Pulmonary artery endothelial cell (primary cell): ENCODE measurements at places on chromosomes 6 and 20.

DNA sequence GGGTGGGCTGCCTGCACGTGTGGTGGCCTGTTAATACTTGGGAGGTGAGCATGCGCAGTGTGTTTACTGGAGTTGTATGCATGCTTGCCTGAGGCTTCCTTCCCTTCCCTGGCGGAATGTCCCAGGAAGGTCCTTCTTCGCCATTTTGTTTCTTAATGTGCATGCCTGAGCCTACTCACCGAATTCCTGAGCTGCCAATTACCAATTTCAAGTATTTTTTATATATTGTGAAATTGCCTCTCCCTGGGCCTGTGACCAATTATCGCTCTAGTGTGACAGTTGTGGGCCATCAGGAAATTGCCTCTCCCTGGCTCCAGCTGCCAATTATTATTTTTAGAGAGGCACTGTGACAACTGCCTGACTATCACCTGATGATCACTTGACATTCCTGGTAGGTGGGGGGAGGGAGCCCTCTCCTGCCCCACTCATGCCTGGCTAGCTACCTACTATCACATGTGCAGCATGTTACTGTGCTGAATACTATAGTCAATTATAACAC, 70.0 kb downstream of the FAM50B start:
- no peak for DNase-seq

GRCh38 chr20:18886756-18887155, 73.2 kb downstream of the SCP2D1 start:
- no peak for DNase-seq

DNA sequence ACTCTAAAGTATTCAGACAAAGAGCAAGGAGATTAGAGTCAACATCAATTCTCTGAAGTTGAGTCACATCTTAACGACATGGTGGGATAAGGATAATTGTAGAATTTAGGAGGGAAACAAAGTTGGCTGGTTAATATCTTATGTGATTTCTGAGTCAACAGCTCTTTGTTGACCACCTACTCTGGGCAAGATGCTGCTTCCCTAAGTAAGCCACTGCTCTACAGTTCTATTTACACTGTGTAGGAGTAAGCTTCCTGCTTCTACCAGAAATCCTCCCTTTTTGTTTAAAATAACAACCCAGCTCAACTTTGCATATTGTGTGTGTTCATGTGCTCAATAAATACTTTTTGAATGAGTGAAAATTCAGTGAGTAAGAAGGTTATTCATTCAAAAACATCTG, 3.1 kb downstream of the HS3ST5 start:
- DNase-seq = no peak

DNA sequence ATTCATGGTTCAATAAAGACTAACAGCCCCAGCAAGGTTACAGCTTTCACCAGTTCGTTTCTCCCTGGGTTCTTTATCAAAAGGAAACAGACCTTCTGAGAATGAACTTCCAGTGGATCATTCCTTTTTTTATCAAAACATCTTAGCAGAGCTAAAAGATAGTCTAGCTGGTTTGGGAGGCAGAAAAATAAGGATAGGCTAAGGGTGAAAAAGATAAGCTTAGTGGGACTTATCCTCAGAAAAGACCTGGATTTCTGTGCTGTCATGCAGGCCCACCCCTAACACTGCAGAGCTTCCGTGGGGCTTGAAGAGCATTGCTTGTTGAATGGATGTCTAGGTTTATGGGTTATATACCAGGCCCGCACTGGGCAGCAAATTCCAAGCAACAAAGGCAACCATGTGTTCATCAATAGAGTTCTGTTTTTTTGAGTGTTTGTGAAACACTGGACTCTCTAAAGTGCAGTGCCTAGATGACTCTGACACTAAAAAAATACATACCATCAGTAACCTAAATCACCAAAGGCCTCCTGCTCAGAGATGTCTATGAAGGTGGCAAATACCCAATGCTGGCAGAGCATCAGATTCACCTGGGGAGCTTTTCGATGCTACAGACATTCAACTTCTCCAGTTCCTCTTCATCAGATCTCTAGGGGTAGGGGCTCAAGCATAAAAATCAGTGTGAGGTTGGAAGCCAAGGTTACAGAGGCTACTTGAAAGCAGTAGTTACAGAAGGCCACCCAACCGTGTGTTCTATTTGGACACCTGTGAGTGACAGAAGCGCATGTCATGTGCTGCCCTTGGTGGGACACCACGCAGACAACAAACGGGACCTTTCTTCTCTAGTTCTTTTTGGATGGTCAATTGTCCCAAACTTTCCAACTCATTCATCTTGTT, 53.0 kb downstream of the TNFAIP3 start:
- DNase-seq = peak; percentile 24

DNA sequence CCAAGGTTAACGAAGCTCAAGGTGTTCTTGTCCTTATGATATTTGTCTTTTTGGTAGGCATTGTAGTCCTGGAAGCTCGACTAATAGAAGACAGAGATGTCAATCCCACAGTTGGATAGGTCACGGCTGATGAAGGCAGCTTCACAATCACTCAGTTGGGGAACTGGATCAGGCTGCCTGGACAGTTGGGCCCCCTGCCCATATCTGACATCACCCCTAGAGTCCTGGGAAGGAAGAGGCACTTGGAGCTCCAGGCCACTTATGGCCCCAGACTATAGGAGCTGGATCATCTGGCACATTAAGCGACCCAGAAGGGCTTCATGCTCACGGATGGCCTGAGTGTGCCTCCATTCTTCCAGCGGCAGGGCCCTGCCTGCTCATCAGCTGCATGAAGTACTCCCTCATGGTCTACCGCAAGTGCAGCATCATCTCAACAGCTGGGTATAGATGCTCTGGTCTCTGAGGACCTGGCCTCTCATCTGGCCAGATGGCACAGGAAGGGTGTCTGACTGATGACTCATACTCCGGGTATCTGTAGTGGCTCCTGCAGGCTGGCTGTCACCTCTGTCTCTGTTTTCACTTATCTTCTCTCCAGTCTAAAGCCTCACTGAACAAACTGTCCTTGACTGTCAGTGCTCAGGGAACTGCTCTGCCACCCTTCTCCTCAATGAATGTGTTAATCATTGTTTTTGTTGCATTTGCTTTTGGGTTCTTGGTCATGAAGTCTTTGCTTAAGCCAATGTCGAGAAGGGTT, 29.2 kb upstream of the SSR1 start:
- DNase-seq = no peak

- DNase-seq = no peak
Observed at GRCh38 chr6:1739680-1740079, 130.0 kb downstream of the FOXC1 start.

- DNase-seq = no peak
Observed at GRCh38 chr20:25041813-25042530, 16.0 kb downstream of the ACSS1 start.

- DNase-seq = no peak
Observed at GRCh38 chr6:23522792-23523547, 603.0 kb upstream of the NRSN1 start.

GRCh38 chr20:52614051-52614863, 357.9 kb upstream of the TSHZ2 start:
- DNase-seq = no peak

- DNase-seq = no peak
Observed at GRCh38 chr6:121881974-121882667, 446.7 kb downstream of the GJA1 start.

DNA sequence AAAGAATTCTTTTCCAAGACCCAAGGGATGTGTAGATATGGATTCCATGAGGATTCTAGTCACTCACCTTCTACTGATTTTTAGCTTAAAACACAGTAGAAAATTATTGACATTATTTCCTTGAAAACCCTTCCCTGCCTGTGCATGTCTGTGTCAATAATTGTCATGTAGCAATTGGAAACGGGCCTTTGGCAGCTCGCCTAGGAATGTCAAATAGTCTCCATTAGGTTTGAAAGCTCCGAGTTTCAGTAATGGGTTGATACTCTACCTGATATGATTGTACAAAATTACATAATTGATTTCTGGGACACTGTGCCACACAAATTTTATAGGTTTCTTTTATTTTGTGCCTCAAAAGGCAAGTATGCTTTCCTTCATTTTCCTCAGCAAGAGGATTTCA, 515.2 kb upstream of the ARID1B start:
- DNase-seq = no peak

DNA sequence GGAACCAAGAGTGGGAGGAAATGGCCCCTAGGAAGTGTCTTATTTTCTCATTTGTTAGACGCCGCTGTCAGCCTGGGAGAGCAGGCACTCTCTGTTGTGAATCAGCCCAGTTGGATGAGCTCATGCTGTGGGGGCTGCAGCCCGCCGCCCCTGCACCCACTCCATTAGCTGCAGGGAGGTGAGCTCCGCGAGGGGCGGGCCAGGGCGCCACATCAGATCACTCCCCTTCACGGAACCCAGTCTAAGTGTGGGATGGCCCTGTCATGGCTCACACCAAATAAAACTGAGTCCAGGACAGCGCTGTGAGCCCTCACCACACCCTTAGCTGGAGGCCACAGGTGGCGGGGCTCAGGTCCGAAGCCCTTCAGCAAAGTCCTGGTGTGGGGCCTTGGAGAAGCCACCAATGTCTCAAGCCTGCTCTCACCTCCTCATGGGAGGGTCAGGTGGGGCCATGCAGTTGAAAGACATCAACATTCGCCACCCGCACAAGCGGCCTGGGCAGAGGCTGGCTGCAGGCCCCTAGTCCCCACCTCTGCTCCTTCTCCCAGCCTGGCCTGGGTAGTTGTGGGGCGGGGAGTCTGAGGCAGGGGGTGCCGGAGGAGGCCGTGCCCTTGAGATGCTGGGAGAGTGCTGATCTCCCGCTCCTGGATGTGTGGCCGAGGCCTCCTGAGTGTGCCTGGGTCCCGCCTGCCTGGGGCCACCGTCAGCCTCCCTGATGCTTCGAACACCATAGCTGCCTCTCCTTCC, 66.2 kb upstream of the SLCO4A1 start:
- no peak for DNase-seq

GRCh38 chr6:53811082-53811481, 16.3 kb downstream of the LRRC1 start:
- DNase-seq = no peak

DNA sequence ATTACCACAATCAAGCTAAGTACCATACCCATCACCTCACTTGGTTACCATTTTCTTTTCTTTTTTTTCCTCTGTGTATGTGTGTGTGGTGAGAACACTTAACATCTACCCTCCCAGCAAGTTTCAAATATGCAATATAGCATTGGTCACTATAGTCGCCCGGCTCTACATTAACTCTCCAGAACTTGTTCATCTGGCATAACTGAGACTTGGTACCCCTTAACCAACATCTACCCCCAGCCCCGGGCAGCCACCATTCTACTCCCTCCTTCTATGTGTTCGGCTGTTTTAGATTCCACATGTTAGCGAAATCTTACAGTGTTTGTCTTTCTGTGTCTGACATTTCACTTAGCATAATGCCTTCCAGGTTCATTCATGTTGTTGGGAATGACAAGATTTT, 89.0 kb upstream of the TOP1 start:
- no peak for DNase-seq

DNA sequence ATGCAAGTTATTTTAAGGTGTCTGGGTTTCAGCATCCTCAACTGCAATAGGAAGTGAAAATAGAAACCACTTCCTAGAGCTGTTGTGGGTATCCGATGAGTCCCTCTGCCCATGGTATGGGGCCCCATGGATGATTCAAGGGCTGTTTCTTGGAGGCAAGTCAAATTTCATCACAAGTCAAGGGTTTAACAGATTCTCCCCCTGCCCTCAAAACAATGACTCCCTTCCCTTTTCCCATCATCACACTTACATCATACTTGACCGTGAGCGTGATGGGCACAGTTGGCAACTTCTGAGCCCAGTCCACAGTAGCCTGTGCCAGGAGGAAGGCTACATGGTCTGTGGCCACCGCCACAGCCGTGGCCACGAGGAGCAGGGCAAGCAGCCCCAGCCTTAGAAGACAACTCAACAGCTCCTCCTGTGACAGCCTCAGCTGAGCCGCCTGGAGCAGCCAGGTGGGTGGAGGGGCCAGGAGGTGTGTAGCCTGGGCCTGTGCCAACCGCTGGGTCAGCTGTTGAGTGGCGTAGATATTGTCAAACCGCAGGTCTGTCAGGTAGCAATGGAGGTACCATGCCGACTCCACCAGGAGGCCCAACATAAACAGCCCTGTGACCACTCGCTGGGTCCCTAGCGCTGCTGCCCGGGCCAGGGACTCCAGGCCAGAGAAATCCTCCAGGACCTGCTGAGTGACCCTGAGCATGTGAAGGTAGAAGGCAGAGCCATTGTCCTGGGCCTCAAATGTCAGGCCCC, 5.2 kb downstream of the OCSTAMP start:
- DNase-seq = no peak

GRCh38 chr20:37464611-37465010, 56.4 kb upstream of the NNAT start:
- DNase-seq = no peak

DNA sequence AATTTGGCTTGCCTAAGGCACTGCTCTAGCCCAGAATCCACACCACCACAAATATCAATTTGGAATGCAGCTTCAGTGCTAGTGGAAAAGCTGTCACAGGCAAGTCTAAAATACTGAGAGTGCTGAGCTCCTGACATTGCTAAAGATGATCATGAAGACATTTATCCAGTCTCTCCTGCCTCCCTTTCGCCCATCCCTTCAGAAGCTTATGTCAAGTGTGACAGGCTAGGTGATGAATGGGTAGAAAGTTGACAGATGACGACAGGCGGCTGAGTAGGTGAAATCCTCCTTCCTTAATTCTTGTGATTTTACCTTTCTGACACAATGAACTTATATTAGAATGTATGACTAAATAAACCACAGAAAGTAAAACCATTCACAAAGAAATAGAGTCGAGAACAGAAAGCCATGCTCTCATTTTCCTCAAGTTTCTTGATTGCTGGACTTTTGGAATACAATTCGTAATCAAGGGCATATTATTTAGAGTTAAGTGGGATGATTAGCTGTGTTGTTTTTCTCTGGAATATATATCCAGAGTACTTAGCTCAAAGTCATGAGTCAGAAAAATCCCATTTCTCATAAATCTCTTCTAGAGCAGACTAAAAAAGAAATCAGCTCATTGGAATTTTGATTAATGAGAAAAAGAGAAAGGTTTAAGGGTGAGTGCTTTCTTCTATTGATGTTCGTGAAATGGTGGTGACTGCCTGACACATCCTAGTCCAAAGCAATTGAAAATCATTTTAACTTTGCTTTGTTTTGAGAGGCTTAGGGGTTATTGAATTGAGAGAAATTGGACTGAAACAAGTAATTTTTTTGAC, 1228.2 kb upstream of the CITED2 start:
- no peak for DNase-seq

DNA sequence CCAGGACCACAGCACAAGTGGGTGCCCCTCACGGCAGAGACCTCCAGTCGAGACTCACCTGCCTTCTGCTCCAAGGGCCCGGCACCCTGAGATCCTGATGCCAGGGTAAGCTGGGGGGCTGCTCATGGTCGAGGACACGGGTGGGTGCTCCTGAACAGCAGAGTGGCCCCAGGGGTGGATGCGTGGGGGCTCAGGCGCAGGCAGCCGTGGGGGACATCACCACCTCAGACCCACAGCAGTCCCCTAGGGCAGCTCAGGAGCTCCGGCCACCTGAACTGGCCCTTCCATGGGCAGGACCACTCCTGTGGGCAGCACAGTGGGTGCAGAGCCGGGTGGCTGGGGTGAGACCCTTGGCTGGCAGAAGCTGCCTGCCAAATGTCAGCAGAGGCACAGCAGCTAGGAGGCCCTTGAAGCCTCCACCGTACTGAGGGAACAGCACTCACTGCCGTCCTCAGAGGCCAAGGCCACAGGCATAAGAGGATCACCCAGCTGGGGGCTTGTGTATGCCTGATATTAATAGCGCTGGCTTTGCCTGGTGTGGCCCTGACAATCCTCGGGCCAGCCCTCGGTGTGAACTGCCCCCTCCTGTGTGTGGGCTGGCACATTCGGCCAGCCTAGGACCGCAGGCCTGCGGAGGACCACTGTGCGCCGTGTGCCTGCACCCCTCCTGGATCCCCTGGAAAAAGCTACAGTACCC, 5.4 kb downstream of the UCKL1 start:
- DNase-seq = no peak
